Activated CD4-positive, alpha-beta memory T cell treated with anti-CD3 and anti-CD28 coated beads for 36 hours (primary cell): ENCODE measurements at places on chromosomes 6 and 20. TPM values are rescaled to one million over a fixed set of nuclear protein-coding genes. Genes with fewer than 3 reads are reported as not detected.

GRCh38 chr6:71567562-71567961, 279.0 kb downstream of the OGFRL1 start:
- no peak for DNase-seq

DNA sequence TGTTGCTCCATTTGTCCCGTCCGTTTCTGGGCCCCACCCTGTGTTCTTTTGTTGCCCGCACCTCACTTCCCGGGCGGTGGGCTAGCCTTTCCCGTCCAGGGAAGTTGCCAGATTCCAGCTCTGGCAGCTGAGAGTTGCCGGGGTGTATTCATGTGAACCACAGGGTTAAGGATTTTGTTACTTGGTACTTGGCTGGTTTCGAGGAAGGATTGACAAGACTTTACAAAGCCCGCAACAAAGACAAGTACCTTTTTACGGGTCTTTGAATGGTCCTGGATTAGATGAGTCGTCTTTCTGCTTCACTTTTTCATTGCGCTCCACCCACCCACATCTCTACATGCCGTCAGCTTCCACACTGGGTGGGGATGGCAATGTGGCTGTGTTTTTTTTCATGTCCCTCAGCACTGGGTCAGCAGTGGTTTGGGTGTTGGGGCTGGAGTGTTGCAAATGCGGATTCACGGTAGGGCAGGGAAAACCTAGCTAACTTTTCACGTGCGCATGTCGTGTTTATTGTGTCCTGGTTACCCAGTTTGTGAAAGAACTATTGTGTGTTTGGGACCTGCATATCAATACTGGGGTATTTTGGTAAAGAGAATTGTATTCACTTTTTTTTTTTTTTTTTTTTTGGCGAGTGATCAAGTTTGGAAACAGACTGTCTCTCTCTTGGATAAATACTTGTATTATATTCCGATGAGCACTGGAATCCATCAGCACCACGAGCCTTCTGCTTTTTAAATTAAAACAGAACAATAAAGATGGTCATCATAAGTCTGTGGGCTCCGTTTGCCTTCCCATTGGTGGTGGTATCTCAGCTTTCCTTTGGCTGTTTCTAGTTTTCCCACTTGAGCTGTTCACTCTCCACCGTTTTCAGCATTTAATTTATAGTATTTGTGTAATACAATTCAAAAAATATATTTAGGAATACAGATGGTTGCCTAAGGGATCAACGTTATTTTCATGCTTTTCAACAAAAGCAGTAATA, 1.2 kb downstream of the DUSP22 start:
- peak; percentile 54 for DNase-seq

The KCNK16 gene
- not detected for total RNA-seq

GRCh38 chr20:48684501-48685041, 143.2 kb downstream of the PREX1 start:
- DNase-seq = no peak

The PRPH2 gene
- not detected for total RNA-seq

DNA sequence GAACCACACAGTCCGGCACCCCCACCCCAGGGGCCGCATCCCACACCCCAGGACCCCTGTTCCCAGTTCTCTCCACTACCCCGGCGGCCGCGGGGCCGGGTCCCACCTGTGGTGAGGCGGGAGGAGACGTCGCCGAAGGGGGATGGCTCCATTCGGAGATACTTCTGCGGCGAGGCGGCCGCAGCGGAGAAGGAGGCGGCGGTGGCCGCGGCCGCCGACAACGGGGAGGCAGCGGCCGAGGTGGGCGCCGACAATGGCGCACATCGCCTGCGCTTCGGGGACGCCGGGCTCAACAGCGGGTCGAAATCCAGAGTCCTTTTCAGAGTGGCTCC, 723 bp downstream of the AKIRIN2 start:
- DNase-seq = peak; percentile 44

DNA sequence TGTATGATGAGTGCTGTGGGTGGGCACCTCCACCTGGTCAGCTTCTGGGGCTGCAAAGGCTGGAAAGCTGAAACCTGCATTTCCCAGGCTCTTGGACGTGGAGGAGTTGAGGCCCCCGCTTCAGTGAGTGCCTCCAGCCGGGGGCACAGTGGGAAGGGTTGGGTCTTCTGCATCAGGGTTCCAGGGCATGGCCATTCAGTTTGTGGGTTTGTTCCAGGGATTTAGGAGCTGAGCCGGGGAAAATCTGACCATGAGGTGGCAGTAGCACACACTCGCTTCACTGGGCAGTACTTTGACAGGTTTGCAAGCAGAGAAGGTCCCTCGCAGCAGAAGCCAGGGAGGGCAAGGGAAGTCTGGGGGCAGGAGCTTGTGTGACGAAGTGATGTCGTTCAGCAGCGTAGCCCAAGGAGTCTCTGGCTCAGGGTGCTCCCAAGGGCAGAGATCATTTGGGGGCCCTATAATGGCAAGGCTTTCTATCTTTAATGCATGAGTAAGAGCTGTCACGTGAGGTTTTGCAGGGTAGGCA, 69.5 kb upstream of the SULF2 start:
- DNase-seq = peak; percentile 12

GRCh38 chr20:58375759-58376352, 13.2 kb upstream of the VAPB start:
- no peak for DNase-seq

The CLDN20 gene
- total RNA-seq = not detected
